Substantia nigra (tissue), 51 donors: ENCODE measurements at places on chromosomes 13 and 19.

DNA sequence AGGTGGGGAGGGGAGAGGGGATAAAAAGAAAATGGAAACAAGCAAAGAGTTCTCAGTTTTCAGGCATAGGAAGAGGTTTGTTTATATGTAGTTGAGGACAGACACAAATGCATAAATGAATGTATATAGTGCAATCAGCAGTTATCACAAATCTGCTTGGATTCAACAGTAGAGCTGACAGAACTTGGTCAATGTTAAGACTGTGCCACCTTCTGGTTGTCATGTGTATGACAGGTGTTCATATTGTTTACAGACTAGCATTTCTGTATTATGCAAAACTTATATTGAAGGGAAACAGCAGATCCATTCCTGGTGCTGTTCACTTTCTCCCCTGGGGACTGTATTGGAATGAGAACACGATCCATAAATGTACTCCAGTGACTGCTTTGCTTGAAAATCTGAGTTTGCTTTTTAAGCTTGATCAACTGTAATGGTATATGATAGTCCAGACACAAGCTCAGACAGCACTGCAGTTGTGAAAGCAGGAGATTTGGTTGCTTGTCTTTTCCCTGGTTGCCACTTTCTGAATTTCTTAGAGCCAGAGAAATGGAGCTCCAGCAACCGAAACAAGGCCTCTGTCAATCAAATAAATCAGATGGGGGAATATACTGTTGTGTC, 319.5 kb upstream of the OBI1 start:
- DNase-seq: peak; percentile 8

DNA sequence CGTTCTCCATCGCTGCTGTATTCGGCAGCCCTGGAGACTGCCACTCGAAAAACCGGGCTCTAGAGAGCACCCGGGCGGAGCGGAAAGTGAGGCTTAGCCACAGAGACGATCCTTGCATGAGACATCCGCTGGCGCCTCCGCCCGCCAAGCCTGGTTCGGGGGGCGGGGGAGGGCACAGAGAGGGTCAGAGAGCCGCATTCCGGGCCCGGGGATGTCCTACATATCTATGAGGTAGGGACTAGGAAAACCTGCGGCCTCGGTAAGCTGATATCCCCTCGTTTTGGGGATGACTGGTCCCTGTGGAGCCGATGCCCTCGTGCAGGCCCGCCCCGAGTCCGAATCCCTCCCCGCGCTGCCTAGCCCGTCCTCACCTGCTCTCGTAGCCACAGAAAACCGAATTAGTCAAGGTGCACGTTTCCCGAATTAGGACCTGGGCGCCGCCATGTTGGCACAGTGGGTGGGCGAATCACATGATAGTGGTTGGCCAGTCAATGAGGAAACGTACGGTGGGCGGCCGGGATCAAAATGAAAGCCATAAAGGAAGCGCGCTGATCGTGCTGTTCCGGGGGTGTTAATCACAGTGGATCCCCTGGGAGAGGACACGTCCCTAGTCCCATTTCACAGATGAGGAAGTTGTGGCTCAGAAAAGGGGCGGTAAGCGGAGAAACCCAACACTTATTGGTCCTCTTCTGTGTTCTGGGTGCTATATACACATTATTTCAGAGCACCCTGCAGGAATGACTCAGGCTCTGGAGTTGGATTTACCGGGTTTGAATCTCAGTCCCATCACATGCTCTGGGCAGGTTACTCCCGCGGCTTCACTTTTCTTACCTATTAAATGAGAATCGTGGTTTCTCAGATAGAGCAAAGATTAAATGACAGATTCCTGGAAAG, at the start of gene TRMT1:
Gene TRMT1 (minus strand): TSS at position 459 of the 894 bp plus-strand sequence. CDS start 341 bp downstream, at position 118.
- peak; percentile 77 for DNase-seq

GRCh38 chr19:10812196-10812595, 23.8 kb downstream of the TMED1 start:
- no peak for DNase-seq

GRCh38 chr13:34346626-34347025, 528.7 kb downstream of the RFC3 start:
- DNase-seq: no peak

DNA sequence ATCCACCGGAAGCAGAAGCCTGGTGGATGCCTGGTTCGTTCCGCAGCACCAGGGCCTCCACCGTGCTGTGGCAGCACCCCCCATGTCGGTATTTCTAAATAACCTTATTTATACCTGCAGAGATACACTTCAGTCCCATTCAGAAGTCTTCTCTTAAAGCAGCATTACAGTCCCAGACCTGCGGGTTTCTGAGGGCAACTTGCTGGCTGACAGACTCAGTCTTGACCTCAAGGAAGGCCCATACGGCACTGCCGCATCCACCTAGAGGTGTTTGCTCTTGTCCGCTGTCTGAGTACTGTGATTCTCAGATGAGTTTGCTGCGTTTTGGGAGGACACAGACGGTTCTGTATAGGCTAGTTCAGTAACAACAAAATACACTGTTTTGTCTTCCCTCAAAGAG, 16.9 kb upstream of the TEX29 start:
- DNase-seq: no peak

GRCh38 chr19:36771261-36772231, 1.1 kb downstream of the ZNF850 start:
- no peak for DNase-seq

- no peak for DNase-seq
Measured at GRCh38 chr13:96474181-96474557, 384.3 kb downstream of the HS6ST3 start.

DNA sequence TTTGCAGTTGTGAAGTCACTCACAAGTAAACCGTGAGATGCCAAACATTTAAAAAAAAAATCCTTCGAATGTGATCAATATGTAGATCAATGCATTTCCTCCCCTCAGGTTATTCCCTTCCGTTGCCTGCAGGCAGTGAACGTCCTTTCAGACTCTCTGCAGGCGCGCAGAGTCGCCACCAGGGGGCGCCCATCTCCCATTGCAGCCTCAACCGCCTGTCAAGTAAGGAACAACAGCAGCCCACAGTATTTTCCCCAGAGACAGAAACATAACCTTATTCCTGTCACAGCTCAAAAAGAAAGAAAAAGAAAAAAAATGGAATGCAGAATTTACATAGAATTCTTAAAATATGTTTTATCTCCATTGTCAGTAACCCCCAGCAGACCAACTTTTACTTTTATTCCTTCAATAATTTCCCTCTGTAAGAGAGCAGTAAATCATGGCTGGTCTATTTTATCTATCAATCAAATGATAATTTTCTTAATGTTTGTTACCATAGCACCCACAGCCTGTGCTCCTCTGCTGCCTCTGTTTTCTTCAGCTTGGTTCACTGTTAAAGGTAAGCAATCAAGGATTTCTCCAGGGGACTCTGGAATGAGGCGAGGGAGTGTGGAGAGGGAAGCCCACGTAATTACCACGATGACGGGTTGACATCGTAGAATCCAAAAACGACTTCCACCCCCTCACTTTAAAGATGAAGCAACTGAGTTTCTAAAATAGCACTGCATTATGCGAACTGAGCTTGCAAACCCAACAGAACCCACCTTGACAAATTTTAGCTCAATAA, 637.6 kb upstream of the ARGLU1 start:
- peak; percentile 13 for DNase-seq
